ENCODE measurements at places on chromosomes 2 and 18.
A peak's percentile ranks its signal among the peaks of the same experiment; 100 is the strongest.

GRCh38 chr2:199223791-199224190, 233.9 kb downstream of the SATB2 start:
- DNase-seq = no peak

DNA sequence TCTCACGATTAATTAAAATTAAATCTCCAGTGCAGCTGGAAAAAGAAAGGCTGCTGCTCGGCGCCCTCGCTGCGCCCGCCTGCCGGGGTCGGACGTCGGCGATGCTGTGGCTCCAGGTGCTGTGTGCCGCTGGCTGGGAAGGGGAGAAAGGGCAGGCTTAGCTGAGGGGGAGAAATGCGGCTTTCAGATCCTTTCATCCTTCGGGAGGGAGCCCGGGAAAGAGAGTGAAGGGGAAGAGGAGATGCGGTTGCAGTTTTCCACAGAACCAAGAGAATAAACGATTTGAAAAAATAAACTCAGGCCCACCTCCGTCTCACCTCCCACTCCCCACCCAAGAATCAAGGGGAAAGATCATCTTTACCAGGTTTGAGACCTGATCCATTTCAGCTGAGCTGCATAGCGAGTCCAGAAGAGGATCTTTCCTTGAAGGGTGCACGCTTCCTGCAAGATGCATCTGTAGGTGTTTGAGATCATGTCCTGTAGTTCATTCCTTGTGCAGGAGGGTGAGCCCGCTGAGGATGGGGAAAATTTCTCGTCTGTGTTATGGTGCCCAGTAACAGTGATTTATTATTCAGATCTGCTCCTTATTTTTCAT, 495 bp downstream of the TMEM169 start:
- no peak for DNase-seq

GRCh38 chr2:109065391-109065734, 63.6 kb upstream of the SH3RF3 start:
- DNase-seq = no peak

- DNase-seq = no peak
These were observed 140.0 kb upstream of the FHL2 start for GRCh38 chr2:105538840-105539239.

DNA sequence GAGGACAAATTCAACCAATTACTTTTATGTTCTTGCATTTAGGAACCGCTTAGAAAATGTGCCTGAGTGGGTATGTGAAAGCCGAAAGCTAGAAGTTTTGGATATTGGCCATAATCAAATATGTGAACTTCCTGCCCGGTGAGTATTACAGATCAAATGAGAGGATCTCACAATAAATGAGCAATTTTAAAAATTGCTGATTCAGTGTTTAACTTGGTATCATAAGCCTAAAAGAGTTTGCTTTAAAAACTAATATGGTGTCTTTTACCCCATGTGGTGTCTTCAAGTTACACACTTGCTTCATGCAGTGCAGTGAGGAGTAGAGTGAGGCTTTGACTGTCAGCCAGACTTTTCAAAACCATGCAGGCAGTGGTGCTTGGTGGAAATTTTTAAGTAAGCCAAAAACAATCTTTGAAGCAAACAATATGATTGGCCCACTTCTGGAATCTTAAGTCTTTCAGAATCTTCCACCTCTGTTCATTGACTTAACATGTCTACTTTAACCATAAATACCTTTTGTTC, 199.6 kb downstream of the PHLPP1 start:
- DNase-seq = no peak

DNA sequence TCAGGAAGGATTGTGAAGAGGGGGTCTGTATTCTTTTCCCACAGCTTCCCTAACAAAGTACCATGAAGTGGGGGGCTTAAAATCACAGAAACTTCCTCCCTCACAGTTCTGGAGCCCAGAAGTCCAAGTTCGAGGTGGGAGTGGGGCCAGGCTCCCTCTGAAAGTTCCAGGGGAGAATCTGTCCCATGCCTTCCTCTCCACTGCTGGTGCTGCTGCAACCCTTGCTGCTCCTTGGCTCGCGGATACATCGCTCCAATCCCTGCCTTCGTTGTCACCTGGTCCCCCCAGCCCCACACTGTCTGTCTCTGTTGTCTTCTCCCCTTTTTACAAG, 134.1 kb downstream of the DDX1 start:
- DNase-seq = no peak

DNA sequence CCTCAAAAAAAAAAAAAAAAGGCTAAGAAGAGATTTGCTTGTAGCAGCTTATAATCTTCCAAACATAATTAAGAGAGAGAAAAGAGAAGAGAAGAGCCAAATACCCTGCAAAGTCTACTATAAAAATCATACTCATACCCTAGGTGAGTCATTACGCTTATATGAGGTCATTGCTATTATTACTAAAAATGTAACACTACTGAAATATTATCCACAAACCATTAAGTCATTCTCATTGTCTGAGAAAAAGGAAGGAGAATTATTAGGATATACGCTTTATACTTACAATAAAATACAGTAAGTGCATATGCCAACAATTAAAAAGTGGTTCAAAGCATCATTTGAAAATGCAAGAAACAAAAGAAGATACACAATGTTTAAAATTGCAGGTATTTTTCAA, 66.5 kb downstream of the COLEC12 start:
- DNase-seq = no peak

- no peak for DNase-seq
These were observed 139.1 kb downstream of the CYP26B1 start for GRCh38 chr2:72008608-72009007.

GRCh38 chr2:121532894-121533293, 2.2 kb downstream of the RNU4ATAC start:
- peak; percentile 29 for DNase-seq

DNA sequence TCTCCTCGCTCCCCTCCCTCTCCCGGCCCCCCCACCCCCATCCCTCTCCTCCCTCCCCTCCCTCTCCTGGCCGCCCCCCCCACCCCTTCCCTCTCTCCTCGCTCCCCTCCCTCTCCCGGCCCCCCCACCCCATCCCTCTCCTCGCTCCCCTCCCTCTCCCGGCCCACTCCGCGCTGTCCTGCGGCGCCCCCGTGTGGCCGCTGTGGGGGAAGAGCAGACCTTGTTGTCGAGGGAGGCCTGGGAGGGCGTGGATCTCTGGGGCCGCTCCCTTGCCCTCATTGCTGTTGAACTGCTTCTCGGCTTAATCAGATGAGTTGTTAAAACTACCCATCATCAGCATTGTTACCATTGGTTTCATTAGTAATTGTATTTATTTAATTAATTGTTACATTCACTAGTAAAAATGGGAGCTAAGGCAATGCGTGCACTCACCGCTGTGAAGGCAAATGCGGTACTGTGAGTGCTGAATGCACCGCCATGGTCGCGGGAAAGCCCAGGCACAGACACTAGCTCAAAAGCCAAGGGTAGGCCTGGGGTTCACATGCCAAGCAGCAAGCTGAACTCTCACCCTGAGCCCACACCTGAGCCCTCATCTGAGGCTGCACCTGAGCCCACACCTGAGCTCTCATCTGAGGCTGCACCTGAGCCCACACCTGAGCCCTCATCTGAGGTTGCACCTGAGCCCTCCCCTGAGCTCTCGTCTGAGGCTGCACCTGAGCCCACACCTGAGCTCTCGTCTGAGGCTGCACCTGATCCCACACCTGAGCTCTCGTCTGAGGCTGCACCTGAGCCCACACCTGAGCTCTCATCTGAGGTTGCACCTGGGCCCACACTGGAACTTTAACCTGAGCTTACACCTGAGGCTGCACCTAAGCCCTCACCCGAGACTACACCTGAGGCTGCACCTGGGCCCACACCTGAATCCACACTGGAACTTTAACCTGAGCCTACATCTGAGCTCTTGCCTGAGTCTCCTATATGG, 8.8 kb downstream of the RTP5 start:
- peak; percentile 65 for DNase-seq

DNA sequence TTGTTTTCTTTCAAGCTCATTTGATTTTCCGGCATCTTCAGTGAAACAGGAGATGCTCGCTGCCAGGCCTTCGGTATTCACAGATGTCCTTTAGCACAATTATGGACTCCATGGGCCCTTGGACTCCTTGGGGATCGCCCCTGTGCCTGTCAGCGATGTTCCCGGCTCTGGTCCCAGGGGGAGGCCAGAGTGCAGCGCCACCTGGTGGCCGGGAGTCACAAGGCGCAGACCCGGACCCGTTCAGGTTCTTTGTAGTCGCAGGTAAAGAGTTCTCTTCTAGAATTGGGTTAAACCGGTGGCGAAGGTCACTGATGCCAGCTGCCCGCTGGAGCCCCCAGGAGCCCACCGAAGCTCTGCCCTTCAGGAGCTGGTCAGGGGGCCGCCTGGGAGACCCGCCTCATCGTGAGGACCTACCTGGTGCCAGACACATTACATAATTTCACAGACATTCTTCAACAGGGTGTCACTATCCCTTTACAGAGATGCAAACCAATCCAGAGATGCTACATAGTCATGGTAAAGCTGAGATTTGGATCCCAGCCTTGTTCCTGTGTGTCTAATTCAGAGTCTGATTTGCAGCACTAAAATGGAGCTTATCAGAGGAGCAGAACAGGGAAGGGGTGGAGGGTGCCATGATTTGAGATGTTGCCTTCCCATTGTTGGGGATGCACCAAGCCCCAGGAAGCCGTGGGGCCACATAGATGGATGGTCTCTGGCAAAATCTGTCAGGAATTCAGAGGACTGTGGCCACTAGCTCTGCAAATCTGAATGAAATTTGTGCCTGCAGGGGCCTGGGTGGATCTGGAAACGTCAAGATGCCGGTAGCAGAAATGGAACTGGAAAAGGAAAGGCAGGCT, 6.0 kb upstream of the INPP5D start:
- DNase-seq = no peak

DNA sequence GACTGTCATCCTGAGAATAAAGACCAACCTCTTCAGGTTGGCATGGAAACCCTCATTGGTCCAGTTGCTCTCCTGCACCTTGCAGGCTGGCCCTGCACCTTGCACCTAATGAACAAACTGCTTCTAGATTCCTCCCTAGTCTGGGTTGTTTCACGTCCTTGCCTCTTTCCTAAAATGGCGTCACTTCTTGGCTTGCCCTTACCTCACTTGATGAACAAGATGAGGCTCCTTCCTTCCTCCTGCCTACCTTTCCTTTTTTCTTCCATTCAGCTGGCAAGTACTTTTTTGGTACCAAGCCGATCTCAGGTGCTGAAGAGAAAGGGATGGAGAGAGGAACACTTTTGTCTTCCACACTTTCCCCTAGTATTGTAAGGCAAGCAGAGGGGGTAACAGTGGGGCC, 74.5 kb downstream of the MYCN start:
- no peak for DNase-seq

DNA sequence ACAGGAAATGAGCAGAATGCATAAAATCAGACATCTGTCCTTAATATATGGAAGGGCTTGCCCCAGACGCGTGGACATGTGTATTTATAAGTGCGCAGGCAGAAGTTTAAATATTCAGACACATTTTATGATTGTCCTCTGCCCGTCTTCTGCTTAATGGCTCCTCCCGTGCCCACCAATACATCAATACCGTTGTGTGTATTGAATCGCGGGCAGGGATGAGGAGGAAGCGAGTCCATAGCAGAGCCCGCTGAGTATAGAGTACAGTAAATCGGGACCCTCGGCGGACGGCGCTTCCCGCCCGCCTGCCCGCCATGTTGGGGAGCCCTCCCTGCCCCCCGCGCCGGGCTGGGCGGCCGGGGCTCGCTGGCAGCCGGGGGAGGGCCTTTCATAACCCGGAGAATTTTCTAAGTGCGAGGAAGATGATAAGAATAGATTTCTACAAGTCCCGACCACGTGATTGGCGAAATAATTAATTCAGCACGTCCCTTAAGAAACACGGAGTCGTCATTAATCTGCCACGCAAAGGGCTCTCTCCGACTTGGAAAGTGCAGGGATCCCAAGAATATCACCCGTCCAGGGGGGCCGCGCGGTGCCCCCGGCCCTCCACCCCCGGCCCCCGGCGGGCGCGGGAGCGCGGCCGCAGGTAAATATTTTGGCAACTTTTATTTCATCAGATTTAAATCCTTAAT, at the start of gene HOXD3:
HOXD3 (plus strand) TSS at position 501 of the 692 bp plus-strand sequence. CDS start 11,808 bp downstream, outside the sequence.
- DNase-seq = no peak

- no peak for DNase-seq
These were observed 13.5 kb upstream of the UBXN4 start for GRCh38 chr2:135728064-135728743.

DNA sequence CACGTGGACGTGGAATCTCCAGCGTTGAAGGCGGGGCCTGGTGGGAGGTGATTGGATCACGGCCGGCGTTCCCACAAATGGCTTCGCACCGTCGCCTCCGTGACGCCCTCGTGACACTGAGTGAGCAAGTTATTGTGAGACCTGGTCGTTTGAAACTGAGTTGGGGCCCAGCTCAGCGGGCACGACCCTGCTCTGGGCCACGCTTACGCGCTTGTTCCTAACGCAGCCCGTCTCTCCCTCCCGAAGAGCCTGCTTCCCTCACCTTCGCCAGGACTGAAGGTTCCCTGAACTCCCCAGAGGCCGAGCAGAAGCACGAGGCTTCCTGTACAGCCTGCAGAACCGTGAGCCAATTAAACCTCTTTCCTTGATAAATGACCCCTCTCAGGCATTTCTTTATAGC, 121.8 kb downstream of the RTP5 start:
- no peak for DNase-seq

DNA sequence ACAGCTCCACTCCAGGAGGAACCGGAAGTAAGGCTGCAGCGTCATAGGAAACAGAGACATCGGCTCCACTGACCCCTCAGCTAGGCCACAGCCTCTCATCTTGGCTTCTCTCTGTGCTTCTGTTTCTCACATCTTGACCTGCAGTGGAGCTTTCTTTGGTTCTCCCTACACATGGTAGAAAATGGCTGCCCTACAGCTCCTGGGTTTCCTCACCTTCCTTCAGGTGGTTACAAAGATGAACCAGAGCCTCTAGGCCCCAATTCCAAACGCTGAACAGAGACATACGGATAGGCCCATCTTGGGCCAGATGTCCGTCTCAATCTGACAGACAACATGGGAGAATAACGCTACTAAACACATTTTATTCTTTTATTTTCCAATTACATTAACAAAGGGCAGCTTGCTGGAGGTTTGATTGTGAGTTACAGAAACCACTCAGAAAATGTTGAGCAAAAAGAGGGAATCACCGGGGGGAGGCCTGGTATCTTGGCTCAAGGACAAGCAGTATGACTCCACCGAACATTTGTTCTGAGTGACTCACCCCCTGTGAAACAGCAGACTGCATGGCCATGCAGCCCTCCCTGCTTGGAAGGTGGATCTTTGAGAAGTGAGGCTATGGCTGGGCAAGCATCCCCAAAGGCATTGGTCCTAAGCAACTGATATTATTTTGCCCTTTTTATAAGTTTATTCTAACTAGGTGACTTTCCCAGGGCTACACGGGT, 303.5 kb downstream of the CDCA7 start:
- DNase-seq = no peak

DNA sequence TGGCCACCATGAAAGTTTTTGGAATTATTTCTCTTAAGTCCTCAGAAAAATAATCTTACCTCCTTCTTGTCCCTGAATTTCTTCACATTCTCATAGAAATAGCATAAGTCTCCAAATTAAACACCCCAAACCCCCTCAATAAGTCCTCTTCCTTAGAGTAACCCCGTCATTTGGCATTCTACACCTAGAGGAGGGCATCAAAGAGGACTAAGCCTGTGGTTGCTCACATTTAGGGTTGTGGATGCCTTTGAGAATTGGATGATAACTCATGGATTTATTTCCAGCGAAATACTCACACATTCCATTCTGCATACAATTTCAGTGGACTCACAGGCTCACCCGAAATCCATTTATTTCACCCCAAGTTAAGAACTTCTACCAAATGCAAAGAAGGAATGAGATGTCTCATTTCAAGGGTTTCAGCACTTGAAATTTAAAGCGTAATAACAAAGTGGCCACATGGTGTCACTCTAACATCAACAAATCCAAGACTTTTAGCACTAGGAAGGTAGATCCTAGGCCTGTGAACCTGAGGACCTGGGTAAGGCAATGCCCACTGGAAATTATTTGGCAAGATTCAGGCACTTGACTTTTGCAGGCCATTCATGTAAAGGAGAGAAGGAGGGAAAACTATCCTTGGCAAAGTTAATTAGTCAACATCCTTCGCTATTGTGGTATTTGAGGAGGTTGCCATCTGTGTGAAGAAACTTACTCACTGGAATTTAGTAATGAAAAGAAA, 24.6 kb downstream of the DYTN start:
- peak; percentile 80 for DNase-seq
